Left ventricle myocardium superior (tissue), 1 donor: ENCODE measurements at places on chromosomes 13 and 19. TPM values are rescaled to one million over a fixed set of nuclear protein-coding genes. Genes with fewer than 3 reads are reported as not detected.

The SYT5 gene
- total RNA-seq, result not detected

The PTH2 gene
- not detected for total RNA-seq

The TNFSF9 gene
- 1.0 TPM for total RNA-seq

The MIR17HG gene
- total RNA-seq, result 1.7 TPM

The KIR3DL1 gene
- not detected for total RNA-seq

The LGALS7 gene
- total RNA-seq, result not detected

The ZNF44 gene
- total RNA-seq, result 9.5 TPM

The PLIN4 gene
- 235 TPM for total RNA-seq

The LILRA2 gene
- total RNA-seq, result 2.0 TPM

The C5AR1 gene
- total RNA-seq, result 5.3 TPM

The DIAPH3 gene
- 0.22 TPM for total RNA-seq

The PROZ gene
- not detected for total RNA-seq

The ZNF430 gene
- total RNA-seq, result 3.3 TPM

The ONECUT3 gene
- total RNA-seq, result not detected

The KCNN1 gene
- total RNA-seq, result not detected

The ZNF266 gene
- total RNA-seq, result 7.9 TPM

The ADM5 gene
- total RNA-seq, result 0.87 TPM

The MARCHF2 gene
- 97.0 TPM for total RNA-seq

The LILRB2 gene
- total RNA-seq, result 2.7 TPM

The AP2A1 gene
- total RNA-seq, result 73.1 TPM

The CBY2 gene
- not detected for total RNA-seq

The SPACA4 gene
- total RNA-seq, result not detected

The EMP3 gene
- 33.8 TPM for total RNA-seq

The ERICH4 gene
- total RNA-seq, result not detected

The TRIP10 gene
- total RNA-seq, result 151 TPM

The IRF2BP1 gene
- total RNA-seq, result 22.3 TPM

The TRPM4 gene
- 26.6 TPM for total RNA-seq

The CERS1 gene
- total RNA-seq, result 0.42 TPM

The CYP2A6 gene
- not detected for total RNA-seq

The GIPC3 gene
- 1.9 TPM for total RNA-seq

The LAIR1 gene
- total RNA-seq, result 5.9 TPM

The TRPC4 gene
- total RNA-seq, result 5.6 TPM

The MAST3 gene
- 5.6 TPM for total RNA-seq

The KLK5 gene
- total RNA-seq, result not detected

The TGFBR3L gene
- total RNA-seq, result 11.4 TPM

The MCEMP1 gene
- total RNA-seq, result 0.72 TPM

The PSG6 gene
- total RNA-seq, result not detected

The HNRNPA1L2 gene
- total RNA-seq, result 2.0 TPM

The ZNF780A gene
- 9.6 TPM for total RNA-seq

The OVOL3 gene
- total RNA-seq, result not detected

The TINCR gene
- total RNA-seq, result not detected

The MBD3L3 gene
- total RNA-seq, result not detected

The UPK1A gene
- total RNA-seq, result not detected

The SELENOV gene
- not detected for total RNA-seq

The HTR2A gene
- total RNA-seq, result 0.05 TPM

The WDR62 gene
- total RNA-seq, result 28.7 TPM

The NALCN gene
- 7.9 TPM for total RNA-seq

The PRODH2 gene
- total RNA-seq, result not detected

The ACP5 gene
- 2.5 TPM for total RNA-seq

The KLHL1 gene
- not detected for total RNA-seq

The ITGBL1 gene
- total RNA-seq, result 3.1 TPM

The CLDN10 gene
- not detected for total RNA-seq

The POGLUT2 gene
- total RNA-seq, result 3.5 TPM

The GDF15 gene
- 0.27 TPM for total RNA-seq

The KCTD4 gene
- not detected for total RNA-seq

The CCL25 gene
- total RNA-seq, result not detected
